ENCODE measurements at places on chromosomes 2 and 18. TPM values are rescaled to one million over a fixed set of nuclear protein-coding genes. Genes with fewer than 3 reads are reported as not detected.

GRCh38 chr2:144780983-144781382, 261.1 kb upstream of the ZEB2 start:
- DNase-seq, result no peak

- peak; percentile 25 for DNase-seq
Measured at GRCh38 chr2:66236067-66236685, 198.7 kb upstream of the MEIS1 start.

The B4GALT6 gene
- 20.7 TPM for polyA plus RNA-seq

DNA sequence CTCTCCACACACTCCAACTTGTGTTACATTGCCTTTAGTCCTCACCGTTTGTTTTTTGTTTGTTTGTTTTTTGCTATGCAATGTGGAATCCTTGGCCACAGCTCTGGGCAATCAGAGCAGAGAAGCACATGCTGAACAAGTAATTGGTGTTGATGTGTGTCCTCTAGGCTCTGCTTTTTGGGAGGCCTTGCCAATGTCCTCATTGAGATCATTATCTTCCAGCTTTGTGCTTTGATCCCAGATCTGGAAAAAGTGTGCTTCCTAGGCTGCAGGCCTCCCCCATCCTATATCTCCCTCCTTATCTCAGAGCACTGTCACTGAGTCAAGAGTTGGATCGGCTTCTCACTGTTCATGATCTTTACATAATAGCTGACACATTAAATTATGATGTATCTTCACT, 25.9 kb downstream of the OSR1 start:
- DNase-seq, result no peak

GRCh38 chr2:110790907-110791306, 58.5 kb downstream of the ACOXL start:
- DNase-seq, result no peak

GRCh38 chr2:147033044-147033443, 811.8 kb upstream of the ACVR2A start:
- no peak for DNase-seq

- DNase-seq, result no peak
Measured at GRCh38 chr2:7573166-7573825, 656.1 kb downstream of the RNF144A start.

DNA sequence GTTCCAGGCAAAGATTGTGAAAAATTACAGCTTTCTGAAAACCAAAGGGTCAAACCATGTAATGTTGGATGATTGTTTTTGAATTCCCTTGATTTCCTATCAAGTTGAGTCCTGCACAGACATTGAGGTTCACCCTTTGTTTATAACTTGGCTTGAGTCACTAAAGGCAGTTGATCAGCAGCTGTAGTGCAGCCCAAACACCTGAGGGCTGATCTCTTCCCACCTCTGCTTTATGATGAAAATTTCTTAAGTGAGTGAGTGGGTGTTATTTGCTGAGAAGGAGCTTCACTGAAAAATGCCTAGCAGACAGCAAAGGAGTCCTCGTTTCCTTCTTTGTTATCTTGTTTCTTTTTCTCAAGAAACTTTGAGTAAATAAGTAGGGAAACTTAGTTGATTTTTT, 31.9 kb upstream of the BMPR2 start:
- no peak for DNase-seq

The MOGAT1 gene
- polyA plus RNA-seq, result 0.27 TPM

The KLHL30 gene
- polyA plus RNA-seq, result 0.40 TPM

DNA sequence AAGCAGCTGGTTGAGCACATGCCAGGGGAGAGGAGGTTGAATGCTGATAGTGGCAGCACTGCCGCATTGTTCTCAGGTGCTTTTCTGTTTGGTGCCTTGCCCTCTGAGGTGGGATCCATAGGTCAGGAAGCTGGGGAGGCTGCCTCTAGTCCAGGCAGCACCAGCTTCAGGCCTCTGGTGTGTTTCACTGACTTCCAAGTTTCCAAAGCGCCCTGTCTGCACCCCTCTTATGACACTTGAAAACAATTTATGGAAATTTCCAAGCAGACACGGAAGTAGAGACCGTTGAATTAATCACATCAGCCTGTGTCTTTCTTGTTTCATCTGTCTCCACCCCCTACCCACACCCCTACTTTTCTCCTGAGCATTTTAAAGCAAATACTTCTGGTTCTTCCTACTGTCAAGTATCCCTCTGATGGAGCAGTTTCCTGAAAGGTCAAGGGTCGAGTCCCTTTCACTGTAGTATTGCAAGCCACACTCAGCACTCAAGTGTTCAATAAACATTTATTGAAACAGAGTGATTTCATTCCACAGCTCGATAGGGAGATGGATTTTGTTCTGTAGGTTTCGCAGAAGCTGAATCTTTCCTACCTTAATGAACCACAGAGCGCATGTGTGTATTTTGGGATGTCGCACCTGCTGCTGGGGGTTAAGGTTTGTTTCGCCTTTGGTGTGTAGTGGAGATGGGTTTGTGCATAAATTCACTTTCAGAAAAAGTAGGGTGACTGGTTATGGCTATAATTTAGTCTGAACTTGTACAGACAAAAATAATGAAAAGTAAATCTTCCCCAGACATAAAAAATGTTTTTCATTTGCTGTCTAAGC, 21.4 kb downstream of the DGKD start:
- no peak for DNase-seq

The RNF125 gene
- polyA plus RNA-seq, result 2.7 TPM

GRCh38 chr18:43396266-43396665, 119.0 kb upstream of the SYT4 start:
- DNase-seq, result peak; percentile 34

The TMEM163 gene
- 1.6 TPM for polyA plus RNA-seq

DNA sequence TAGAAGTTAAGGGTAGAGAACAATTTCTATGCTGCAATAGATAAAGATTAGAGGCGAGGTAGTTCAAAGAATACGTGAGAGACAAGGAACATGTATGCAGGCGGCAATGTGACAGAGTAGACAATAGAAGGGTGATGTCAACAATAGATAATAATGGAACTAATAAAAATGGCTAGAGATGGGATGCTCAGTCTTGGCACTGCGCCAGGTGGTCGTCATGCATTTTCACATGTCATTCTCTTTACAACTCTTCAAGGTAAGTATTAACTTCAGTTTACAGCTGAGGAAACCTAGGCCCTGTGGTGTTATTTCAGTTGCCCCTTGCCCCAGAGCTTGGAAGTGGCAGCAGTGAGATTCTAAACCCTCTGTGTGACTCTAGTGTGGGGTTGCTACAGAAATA, 890.7 kb upstream of the CELF4 start:
- no peak for DNase-seq

- DNase-seq, result no peak
Measured at GRCh38 chr2:223558970-223559369, 43.2 kb downstream of the SCG2 start.

DNA sequence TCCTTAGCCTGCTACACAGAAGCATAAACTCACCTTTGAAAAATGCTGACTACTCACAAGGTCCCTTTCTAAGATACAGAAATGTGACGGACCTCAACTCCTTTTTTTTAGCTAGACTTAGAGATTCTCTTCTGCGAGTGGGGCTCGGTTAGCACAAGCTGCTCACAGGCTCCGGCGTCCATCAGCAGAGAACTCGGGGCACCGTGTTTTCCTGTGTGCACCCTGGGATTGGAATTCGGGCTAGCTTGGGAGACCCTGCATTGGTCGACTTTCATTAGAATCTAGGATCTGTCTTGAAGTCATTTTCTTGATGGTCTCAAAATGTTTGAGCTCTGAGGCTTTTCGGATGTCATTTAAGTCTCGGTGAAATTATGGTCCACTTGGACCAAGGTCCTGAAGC, 191.2 kb downstream of the GBX2 start:
- no peak for DNase-seq

The C2orf81 gene
- 5.5 TPM for polyA plus RNA-seq

DNA sequence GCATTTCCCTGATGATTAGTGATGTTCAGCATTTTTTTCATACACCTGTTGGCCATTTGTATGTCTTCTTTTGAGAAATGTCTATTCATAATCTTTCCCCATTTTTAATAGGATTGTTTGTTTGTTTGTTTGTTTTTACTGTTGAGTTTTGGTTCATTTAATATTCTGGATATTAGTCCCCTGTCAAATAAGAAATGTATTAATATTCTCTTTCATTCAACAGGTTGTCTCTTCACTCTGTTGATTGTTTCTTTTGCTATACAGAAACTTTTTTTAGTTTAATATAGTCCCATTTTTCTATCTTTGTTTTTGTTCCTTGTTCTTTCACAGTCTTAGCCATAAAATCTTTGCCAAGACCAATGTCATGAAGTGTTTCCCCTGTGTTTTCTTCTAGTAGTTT, 22.1 kb downstream of the ACVR1C start:
- no peak for DNase-seq

DNA sequence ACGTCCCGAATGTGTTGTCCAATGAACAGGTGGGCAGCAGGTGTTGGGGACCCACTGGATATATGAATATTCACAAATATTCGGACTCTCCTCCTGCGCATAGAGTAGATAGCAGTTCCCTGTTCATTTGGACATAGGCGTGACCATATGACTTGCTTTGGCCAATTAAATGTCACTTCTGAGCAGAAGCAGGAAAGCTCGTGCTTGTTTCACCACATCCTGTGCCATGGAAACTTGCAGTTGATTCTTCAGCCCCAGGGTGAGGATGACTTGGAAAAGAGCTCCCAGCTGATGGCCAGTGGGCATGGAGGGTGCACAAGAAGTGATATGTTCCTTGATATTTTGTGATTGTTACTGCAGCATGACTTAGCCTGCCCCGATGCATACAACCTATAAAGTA, 52.6 kb downstream of the PTPRM start:
- DNase-seq, result no peak

GRCh38 chr2:54164106-54164505, 48.7 kb downstream of the ACYP2 start:
- no peak for DNase-seq

The TEX44 gene
- polyA plus RNA-seq, result not detected

DNA sequence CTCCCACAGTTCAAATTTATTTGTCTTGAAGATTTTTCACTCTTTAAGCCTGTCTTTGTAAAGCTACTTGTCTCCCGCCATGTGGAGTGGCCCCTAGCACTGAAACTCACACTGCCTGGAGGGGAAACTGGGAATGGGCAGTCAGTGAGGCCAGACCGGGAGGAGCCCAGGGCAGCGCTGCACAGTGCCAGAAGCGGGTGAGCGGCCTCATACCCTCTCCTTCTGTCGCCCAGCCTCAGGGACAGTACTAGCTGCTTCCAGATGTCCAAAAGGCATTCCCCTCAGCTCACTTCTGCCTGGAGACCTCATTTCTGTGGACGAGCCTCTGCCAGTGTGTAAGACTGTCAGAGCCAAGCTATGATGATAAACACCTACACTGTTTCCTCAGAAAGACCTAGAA, 79.9 kb downstream of the SEPTIN10 start:
- DNase-seq, result no peak

The EML6 gene
- 20.4 TPM for polyA plus RNA-seq

The FOXD4L1 gene
- 0.60 TPM for polyA plus RNA-seq

GRCh38 chr2:172251231-172251630, 148.5 kb upstream of the DLX2 start:
- no peak for DNase-seq

- no peak for DNase-seq
Measured at GRCh38 chr2:74646201-74646600, 1.9 kb downstream of the M1AP start.

The MC4R gene
- 0.35 TPM for polyA plus RNA-seq

- DNase-seq, result no peak
Measured at GRCh38 chr2:112033600-112033999, 21.5 kb upstream of the TMEM87B start.

- DNase-seq, result no peak
Measured at GRCh38 chr18:63741769-63742168, 33.4 kb upstream of the SERPINB7 start.

DNA sequence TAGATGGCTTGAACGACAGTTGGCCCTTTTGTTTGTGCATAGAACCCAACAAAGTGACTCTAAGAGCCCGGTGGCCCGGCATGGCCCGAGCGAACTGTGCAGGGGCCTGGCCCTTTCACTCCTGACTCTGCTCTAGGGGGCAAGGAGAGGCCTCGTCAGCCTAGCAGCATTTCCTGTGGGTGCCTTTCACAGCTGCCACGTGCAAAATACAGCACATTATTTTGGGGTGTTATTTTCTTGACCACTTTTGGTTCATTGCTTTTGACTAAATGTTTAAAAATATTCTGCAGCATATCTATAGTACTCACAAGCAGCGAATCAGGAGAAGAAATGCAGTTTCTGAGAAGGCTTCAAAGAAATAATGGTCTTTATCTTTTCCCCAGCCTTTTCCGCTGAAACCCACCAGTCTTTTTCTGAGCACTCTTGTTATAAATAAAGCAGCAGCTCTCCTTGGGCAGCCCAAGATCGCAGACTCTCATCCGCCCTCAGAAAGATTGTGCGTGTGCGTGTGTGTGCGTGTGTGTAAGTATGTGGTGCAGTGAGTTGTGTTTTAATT, 31.3 kb downstream of the DGKD start:
- no peak for DNase-seq

Measured in left kidney (tissue), 8 donors.